Activated CD8-positive, alpha-beta T cell treated with anti-CD3 and anti-CD28 coated beads, Interleukin-2, amount 10 ng/mL, durations not matched to agents 7 days and 5 days (primary cell): ENCODE measurements at places on chromosomes 1 and 21. TPM values are rescaled to one million over a fixed set of nuclear protein-coding genes. Genes with fewer than 3 reads are reported as not detected.

GRCh38 chr1:64864018-64864940 lies 102.1 kb downstream of the JAK1 start:
- H3K27me3 ChIP-seq, result no peaks in the 10 kb centered on the region
- H3K27ac ChIP-seq, result peak overlapping the region; percentile 79
- DNase-seq, result peak; percentile 65
- peak overlapping the region; percentile 2 for H3K4me3 ChIP-seq
- H3K4me1 ChIP-seq, result peaks cover 28% of the 10 kb centered on the region

DNA sequence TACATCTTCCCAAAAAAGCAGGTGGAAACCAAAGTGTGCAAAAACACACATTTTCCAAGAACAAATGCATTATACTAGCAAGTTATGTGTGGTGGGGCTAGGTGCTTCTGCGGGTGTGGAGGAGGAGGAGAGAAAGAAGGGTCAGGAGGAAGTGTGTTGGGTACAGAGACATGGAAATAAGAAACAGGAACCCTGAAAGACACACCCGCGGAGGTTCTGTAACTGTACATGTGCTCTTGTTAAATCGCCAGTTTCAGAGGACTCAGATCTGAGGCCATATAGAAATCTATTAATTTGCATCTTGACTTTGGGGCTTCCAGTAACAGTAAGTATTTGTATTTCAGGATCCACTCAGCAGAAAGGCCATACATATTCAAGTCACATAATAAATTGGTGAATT lies 30.9 kb downstream of the ERG start:
- H3K36me3 ChIP-seq, result no peaks in the 10 kb centered on the region
- no peak overlapping the region for H3K4me3 ChIP-seq
- H3K27ac ChIP-seq, result no peak overlapping the region
- H3K4me1 ChIP-seq, result no peaks in the 10 kb centered on the region
- no peak for DNase-seq
- peaks cover 5% of the 10 kb centered on the region for H3K27me3 ChIP-seq

GRCh38 chr1:16315437-16315836 lies 36.8 kb downstream of the FBXO42 start:
- no peak for DNase-seq
- H3K36me3 ChIP-seq, result peaks cover 26% of the 10 kb centered on the region
- H3K4me3 ChIP-seq, result no peak overlapping the region
- H3K4me1 ChIP-seq, result no peaks in the 10 kb centered on the region
- no peak overlapping the region for H3K27ac ChIP-seq

GRCh38 chr1:92968138-92969032 lies 7.1 kb upstream of the DIPK1A start:
- peak; percentile 59 for DNase-seq
- H3K27ac ChIP-seq, result no peak overlapping the region
- no peak overlapping the region for H3K4me3 ChIP-seq
- H3K36me3 ChIP-seq, result no peaks in the 10 kb centered on the region
- H3K4me1 ChIP-seq, result peaks cover 39% of the 10 kb centered on the region

GRCh38 chr1:1230656-1231399 lies 973 bp downstream of the SDF4 start:
- H3K4me3 ChIP-seq, result peak overlapping the region; percentile 95
- peaks cover 31% of the 10 kb centered on the region for H3K4me1 ChIP-seq
- H3K27ac ChIP-seq, result peak overlapping the region; percentile 94
- no peaks in the 10 kb centered on the region for H3K27me3 ChIP-seq
- DNase-seq, result no peak

DNA sequence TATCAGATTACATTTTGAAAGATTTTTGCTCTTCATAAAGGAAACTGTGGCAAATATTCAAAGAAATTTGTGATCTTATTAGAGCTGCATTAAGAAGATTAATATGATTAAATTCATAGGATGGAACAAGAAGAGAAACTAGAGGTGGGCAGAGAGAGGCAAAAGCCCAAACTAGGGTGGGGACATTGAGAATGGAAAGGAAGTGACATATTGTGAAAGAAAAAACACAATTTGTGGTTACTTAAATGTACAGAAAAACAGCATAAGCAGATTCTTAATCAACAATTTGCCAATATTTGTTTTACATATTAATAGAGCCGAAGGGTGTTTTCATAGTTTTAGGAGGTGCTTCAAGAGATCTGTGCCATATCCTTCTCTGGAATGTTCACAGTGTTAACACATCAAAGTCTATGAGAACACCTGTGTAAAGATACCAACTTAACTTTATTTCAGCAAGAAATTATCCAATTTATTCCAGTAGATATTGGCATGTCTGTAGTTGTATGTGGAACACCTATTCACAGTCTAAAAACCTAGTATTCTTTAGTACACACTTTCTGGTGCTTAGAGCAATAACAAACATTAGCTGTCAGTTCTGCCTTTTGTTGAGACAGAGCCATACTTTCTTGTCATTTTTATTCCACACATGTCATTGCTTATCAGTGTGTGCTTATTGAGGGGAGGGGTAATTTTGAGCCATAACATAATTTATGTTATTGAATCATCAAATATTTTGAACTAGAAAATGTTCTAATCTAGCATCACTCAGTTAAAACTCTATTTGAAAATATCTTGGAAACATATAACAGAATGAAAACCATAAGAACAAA lies 401.5 kb downstream of the PTPRC start:
- H3K27me3 ChIP-seq, result no peaks in the 10 kb centered on the region
- peak overlapping the region; percentile 91 for H3K27ac ChIP-seq
- H3K4me3 ChIP-seq, result peak overlapping the region; percentile 50
- peaks cover 53% of the 10 kb centered on the region for H3K4me1 ChIP-seq
- no peak for DNase-seq

GRCh38 chr1:236156512-236157208 lies 14.3 kb downstream of the GPR137B start:
- no peaks in the 10 kb centered on the region for H3K27me3 ChIP-seq
- H3K27ac ChIP-seq, result peak overlapping the region; percentile 39
- peak; percentile 31 for DNase-seq
- peaks cover 23% of the 10 kb centered on the region for H3K4me1 ChIP-seq
- peaks cover 12% of the 10 kb centered on the region for H3K36me3 ChIP-seq

DNA sequence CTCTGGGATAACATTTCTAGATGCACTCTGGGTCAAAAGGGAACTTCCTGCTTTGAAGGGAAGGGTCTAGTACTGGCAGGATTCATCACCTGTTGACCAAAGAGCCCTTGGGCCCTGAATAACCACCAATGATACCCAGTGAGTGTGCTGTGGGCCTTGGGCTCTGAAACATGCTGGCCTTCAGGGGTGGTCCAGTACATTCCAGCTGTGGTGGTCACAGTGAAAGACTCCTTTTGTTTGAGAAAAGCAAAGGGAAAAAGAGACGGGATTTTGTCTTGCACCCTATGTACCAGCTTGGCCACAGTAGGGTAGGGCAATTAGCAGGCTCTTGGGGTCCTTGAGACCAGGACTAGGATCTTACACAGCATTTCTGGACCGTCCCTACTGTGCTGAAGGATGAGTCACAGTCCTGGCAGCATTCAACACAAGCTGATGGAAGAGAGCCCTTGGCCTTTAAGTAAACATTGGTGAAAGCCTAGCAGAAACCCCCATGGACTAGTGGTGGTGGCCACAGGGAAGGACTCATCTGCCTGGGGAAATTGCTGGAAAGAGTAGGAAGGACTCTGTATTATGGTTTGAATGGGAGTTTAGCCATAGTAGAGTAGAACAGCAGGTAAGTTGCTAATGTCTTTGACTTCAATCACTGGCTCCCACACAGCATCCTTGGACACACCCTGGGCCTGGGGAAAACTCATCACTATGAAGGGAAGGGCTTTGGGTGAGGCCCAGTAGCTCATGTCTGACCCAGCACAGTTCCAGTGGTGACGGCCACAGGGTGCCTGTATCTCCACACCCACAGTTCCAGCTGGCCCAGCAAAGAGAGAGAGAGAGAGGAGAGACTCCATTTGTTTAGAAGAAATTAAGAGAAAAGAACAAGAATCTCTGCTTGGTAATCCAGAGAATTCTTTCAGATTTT lies 87.5 kb downstream of the COL24A1 start:
- no peak for DNase-seq
- H3K27me3 ChIP-seq, result no peaks in the 10 kb centered on the region
- H3K4me1 ChIP-seq, result no peaks in the 10 kb centered on the region
- no peak overlapping the region for H3K4me3 ChIP-seq

DNA sequence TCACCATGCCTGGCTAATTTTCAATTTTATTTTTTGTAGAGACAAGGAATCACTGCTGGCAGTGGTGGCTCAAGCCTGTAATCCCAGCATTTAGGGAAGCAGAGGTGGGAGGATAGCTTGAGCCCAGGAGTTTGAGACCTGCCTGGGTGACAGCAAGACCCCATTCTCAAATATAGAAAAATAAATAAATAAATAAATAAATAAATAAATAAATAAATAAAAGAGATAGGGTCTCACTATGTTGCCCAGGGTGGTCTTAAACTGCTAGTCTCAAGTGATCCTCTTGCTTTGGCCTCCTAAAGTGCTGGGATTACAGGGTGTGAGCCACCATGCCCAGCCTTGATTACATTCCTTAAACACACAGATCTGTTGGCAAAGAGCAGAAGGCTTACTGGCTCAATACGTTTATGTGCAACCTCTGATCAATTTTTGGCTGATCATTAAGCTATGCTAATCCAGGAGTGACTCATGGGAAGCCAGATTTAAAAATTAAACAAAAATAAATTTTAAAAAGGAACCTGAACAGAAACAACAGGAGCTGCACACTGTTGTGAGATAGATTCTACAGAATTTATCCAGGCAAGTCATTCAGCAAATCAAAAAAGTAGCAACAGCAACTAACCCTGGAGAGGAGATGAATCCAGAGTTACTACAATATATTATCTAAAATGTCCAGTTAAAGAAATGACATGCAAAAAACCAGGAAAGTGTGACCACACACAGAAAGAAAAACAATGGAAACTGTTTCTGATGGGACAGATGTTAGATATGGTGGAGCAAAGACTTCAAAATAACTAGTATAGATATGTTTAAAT lies 79.4 kb downstream of the RPE65 start:
- no peaks in the 10 kb centered on the region for H3K36me3 ChIP-seq
- H3K27ac ChIP-seq, result no peak overlapping the region
- no peaks in the 10 kb centered on the region for H3K27me3 ChIP-seq

DNA sequence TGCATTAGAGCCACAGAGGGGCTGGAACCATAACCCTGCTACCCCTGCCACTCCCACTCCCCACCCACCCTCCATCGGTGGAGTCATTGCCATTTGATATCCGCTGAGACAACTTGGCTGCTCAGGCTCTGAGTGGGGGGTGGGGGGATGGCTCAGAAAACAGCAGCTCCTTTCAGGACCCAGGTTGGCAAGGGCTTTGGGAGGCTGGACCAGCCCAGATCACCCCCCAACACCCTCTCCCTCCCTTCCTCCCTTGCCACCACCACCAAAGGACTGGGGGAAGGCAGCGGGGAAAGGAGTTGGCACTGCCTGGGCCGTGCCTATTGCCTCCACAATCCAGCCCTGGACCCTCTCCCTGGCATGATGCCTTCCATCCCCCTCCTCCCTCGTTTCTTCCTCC lies 1.7 kb downstream of the KCNJ10 start:
- H3K36me3 ChIP-seq, result no peaks in the 10 kb centered on the region
- H3K27me3 ChIP-seq, result peaks cover 55% of the 10 kb centered on the region
- H3K4me1 ChIP-seq, result peaks cover 14% of the 10 kb centered on the region
- no peak overlapping the region for H3K4me3 ChIP-seq
- H3K27ac ChIP-seq, result no peak overlapping the region

GRCh38 chr1:171792656-171793369 lies 11.4 kb downstream of the METTL13 start:
- peak overlapping the region; percentile 13 for H3K27ac ChIP-seq
- no peak for DNase-seq
- H3K36me3 ChIP-seq, result peaks cover 81% of the 10 kb centered on the region

GRCh38 chr1:209355415-209355814 lies 228.1 kb upstream of the CAMK1G start:
- no peak overlapping the region for H3K4me3 ChIP-seq
- peaks cover 4% of the 10 kb centered on the region for H3K27me3 ChIP-seq
- no peaks in the 10 kb centered on the region for H3K36me3 ChIP-seq
- no peak overlapping the region for H3K27ac ChIP-seq
- DNase-seq, result no peak

GRCh38 chr1:166470441-166470840 lies 303.6 kb upstream of the FAM78B start:
- H3K4me1 ChIP-seq, result no peaks in the 10 kb centered on the region
- DNase-seq, result no peak
- no peak overlapping the region for H3K27ac ChIP-seq
- H3K27me3 ChIP-seq, result peaks cover 5% of the 10 kb centered on the region

DNA sequence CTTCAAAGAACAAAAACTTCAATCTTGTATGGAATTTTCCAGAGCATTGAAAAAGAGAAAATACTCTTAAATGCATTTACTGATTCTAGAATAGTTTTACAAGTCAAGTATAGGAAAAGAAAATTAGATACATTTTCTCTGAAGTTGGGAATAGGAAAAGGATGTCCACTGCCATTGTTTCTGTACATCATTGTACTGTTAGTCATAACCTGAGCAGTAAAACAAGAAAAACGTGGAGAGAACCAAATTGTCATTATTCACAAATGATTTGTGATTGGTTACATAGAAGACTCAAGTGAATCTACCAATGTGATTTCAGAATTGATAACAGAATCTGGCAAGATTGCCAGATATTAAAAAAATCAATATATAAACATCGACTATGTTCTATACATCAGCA lies 27.4 kb downstream of the PRKACB start:
- H3K27me3 ChIP-seq, result no peaks in the 10 kb centered on the region
- no peak for DNase-seq
- peaks cover 31% of the 10 kb centered on the region for H3K4me1 ChIP-seq
- H3K36me3 ChIP-seq, result peaks cover 23% of the 10 kb centered on the region

DNA sequence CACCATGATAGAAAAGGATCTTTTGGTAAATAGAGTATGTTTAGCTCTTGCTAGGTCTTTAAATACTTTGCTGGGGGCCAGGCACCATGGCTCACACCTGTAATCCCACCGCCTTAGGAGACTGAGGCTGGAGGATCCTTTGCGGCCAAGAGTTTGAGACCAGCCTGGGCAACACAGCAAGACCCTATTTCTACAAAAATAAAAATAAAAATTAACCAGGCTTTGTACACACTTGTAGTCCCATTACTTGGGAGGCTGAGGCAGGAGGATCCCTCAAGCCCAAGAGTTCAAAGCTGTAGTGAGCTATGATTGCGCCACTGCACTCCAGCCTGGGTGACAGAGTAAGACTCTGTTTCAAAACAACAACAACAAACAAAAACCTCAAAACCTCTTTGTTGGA lies 1.1 kb upstream of the KCNE2 start:
- no peaks in the 10 kb centered on the region for H3K36me3 ChIP-seq
- no peak overlapping the region for H3K4me3 ChIP-seq
- H3K4me1 ChIP-seq, result peaks cover 7% of the 10 kb centered on the region
- H3K27me3 ChIP-seq, result peaks cover 6% of the 10 kb centered on the region
- H3K27ac ChIP-seq, result no peak overlapping the region
- no peak for DNase-seq

The KRTAP12-2 gene
- not detected for total RNA-seq

The TMCC2 gene
- 2.6 TPM for total RNA-seq

The TTLL7 gene
- 2.1 TPM for total RNA-seq

The HEYL gene
- not detected for total RNA-seq

The GTF2B gene
- 36.5 TPM for total RNA-seq

The KRTAP7-1 gene
- total RNA-seq, result not detected

The BACE2 gene
- total RNA-seq, result 4.1 TPM

The NGF gene
- total RNA-seq, result not detected

The OLIG2 gene
- not detected for total RNA-seq
